Iris pigment epithelial cell (primary cell): ENCODE measurements at places on chromosomes 3 and 15.

DNA sequence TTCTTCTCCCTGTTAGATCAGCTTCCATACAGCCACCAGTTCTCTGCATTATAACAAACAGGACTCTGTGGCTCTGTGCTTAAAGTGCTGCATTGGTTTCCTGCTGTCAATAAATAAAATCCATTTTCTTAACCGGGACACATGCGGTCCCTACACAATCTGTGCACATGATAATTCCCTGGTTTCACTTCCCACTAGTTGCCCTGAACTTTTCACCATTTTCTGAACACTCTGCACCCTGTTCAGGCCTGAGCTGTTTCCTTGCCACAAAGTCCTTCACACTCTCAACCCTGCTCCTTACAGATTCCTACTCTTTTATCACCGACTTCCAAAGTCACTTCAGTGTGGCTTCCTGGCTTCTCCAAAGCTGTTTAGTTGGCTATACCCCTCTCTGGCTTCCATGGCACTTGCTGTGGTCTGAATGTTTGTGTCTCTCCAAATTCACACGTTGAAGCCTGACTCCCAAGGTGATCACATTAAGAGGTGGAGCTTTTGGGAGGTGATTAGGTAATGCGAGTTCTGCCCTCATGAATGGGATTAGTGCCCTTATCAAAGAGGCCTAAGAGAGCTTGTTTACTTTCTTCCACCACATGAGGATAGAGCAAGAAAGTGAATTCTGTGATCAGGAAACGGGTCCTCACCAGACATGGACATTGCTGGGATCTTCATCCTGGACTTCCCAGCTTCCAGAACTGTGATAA, 233.4 kb downstream of the CHST2 start:
- no peak for DNase-seq

DNA sequence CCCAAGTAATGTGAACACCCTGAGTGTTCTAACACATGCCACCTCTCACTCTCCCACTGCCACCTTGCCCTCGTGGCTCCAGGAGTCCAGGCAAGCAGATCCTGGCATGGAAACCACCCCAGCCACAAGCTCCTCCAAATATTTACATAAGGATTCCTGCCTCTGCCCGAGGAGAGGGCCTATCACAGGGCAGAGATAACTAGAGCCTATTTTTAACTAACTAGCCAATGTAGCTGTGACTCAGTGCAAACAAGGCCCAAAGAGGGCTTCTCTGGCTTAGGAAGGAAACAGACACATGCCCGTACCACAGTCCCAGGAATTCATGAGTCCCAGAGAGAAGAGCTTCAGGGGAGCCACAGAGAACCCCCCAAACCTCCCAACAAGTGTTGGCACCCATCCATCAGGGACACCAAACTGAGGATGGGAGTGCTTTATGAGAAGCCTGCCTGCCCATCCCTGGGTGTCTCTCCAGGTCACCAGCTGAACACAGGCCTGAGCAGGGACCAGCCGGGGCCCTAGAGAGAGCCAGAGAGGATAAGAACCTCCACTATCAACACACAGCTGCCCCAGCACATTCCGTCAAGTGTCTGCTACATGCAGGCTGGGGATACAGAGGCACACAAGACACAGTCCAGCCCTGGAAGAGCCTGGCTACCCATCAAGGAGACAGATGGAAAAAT, 9.2 kb downstream of the FYCO1 start:
- peak; percentile 81 for DNase-seq

DNA sequence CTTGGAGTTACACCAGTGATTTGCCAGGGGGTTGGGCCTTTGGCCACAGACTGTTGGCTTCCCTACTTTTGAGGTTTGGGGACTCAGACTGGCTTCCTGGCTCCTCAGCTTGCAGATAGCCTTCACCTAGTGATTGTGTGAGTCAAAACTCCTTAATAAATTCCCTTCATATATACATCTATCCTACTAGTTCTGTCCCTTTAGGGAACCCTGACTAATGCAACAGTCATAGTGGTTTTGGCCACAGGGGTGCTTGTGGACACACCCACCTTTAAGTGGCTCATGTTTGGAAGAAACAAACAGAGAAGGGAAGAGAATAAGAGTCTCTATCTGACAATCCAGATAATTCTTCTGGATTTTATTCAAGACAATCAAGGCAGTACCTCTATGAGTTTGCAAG, 457.7 kb downstream of the EPHA3 start:
- no peak for DNase-seq

- no peak for DNase-seq
These were observed 29.2 kb downstream of the ILDR1 start for GRCh38 chr3:121992601-121993560.

DNA sequence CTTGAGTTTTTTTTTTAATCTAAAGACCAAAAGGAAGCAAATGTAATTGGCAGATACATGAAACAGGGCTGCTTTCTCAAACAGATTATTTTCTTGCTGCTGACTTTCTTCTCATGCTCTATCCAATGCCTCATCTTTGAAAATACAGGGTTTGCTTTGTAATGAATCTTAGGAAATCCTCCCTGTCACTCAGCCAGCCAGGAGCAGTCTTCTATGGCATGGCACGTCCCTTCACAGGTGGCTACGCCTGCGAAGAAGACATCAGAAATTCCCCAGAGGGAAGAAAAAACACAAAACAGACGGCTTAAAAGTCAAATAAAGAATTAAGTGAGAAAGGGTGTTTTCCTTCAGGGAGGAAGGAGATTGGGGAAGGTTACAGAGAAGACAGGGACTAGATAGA, 242.5 kb downstream of the IGSF11 start:
- DNase-seq, result no peak

GRCh38 chr3:123757281-123757940, 126.7 kb downstream of the MYLK start:
- DNase-seq, result no peak

DNA sequence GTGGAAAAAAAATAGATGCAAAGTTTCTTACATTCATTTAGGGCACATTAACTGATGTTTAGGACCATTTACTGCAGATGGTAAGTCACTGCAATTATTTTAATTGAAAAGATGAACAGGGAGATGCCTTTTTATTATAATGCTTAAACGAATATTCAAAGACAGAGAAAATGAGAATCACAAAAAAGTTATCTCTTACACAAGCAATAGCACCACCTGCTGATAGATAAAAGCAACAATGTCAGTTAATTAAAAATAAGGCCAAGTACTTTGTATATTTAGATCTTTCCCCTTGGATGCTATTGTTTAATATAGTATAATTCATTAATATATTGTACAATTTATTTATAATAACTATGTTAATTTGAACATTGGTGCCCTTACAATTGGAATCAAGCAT, 55.9 kb downstream of the IFT80 start:
- peak; percentile 20 for DNase-seq

- no peak for DNase-seq
These were observed 14.9 kb downstream of the PKM start for GRCh38 chr15:72216079-72216478.

DNA sequence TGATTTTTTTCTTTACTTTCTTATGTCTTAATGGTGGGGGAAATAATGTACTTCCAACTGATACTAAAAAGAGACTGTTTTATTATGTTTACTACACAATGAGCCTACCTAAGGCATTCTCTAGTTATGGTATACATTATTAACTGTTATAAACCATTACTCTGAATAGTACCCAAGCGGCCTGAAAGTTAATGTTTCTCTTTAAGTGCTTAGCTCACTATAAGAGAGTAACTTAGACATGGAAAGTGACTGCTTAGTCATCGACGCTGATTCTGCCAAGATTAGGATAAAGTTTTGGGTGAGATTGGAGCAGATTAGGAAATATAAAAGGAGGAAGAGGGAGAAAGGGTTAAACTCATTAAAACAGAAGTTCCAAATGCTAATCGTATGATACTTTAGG, 365.0 kb downstream of the NLGN1 start:
- no peak for DNase-seq

- no peak for DNase-seq
These were observed 44.7 kb downstream of the IFT57 start for GRCh38 chr3:108177536-108177935.

DNA sequence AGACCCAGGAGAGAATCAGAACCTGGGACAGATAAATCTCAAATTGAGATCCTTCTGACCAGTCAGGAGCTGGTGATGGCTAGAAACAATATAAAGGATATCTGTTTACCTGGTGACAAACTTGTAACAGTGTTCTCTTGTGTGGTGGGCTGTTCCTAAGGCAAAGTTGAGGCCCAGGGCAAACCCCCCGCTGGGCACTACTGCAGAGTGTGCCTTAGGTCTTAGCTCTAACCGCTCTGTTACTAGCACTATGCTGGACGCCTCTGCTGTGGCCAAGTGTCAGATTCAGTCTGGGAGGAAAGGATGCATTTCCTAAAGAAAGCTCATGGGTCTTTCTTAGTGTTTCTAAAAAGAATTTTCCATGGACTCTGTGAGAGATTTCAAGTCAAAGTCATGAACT, 146.5 kb upstream of the MEIS2 start:
- DNase-seq, result no peak

GRCh38 chr3:166123576-166123975, 286.4 kb upstream of the BCHE start:
- peak; percentile 23 for DNase-seq

DNA sequence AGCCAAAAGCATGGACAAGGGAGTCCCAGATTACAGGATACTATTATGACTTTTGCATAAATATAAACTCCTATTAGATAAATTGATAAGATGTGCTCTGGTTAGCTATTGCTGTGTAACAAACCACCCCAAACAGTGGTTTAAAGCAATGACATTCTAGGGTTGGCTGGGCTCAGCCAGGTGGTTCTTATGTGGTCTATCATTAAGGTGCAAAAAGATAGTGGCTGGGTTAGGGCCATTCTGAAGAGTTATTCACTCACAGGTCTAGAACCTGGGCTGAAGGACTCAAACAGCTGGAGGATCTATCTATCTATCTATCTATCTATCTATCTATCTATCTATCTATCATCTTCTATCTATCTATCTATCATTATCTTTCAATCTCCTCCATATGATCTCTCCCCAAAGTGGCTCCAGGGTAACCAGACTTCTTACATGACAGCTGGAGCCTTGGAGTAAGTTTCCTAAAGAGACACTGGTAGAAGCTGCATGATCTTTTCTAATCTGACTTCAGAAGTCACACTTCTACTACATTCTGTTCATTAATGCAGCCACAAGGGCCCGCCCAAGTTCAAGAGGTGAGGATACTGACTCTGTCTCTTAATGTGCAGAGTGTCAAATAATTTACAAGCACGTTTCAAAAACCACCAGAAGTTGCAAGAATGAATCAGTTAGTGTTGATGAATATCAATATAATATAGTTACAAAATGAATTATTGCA, 74.9 kb upstream of the XCR1 start:
- no peak for DNase-seq

DNA sequence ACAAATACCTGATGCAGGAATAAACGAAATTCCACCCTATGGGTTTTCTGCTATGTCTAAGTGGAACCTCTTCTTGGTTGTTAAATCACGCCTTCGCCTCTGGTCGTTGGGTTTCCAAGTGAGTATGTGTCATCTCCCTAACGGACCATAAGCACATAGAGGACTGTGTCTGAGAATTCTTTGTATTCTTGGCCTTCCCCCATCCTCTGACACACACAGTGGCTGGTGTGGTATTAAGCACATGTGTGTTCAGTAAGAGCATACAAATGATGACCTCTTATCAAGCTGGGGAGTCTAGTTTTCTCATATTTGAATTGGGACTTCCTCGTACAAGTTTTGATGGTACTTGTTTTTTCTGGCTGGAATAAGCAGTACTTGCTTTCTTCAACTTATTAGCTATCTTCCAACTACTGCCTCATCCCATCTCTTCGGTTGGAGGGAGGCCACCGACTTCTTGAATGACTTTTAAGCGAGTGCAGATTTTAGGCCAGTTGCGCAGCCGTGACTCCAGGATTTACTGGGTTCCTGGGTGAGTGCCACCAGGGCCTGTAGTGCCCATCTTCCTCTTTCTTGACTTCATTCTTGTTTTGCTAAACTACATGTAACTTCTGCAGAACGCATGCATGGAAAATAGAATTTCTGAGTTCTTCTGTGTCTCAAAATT, 240.2 kb downstream of the ADAMTS17 start:
- no peak for DNase-seq

DNA sequence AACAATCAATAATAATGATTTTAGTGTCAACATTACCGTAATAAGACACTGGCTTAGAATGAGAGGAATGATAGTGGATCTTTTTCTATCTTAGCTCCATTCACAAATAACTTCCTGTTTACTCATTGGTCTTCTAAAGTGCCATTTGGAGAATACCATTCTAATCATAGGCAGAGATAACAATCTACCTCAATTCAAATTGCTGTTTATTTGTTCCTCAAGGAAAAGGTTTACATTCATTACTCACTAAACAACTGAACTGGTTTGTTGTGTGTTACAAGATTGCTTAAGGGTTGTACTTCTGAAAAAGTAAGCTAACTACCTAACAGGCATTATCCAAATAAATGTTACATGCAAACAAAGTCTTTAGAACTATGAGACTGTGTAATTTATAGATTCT, 8.1 kb upstream of the PCOLCE2 start:
- no peak for DNase-seq

DNA sequence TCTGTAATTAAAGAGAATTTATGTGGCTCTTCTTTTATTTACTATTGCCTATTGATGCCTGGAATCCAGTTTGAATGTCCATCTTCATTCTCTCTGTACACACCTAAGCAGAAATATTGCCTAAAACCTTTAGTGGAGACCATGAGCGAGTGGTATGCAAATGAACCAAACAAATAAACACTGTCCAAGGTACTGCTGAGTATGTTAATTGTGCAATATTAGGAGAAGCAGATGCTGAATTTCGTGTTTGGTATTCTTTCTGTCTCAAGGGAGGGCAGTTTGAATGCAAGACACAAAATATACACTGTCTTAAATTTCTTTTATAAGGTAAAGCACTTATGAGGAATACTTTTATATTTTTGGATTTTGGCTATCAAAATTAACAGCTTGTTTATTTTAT, 440.9 kb downstream of the RBMS3 start:
- DNase-seq, result peak; percentile 15

- no peak for DNase-seq
These were observed 1.5 kb downstream of the IQSEC1 start for GRCh38 chr3:13071695-13072094.

DNA sequence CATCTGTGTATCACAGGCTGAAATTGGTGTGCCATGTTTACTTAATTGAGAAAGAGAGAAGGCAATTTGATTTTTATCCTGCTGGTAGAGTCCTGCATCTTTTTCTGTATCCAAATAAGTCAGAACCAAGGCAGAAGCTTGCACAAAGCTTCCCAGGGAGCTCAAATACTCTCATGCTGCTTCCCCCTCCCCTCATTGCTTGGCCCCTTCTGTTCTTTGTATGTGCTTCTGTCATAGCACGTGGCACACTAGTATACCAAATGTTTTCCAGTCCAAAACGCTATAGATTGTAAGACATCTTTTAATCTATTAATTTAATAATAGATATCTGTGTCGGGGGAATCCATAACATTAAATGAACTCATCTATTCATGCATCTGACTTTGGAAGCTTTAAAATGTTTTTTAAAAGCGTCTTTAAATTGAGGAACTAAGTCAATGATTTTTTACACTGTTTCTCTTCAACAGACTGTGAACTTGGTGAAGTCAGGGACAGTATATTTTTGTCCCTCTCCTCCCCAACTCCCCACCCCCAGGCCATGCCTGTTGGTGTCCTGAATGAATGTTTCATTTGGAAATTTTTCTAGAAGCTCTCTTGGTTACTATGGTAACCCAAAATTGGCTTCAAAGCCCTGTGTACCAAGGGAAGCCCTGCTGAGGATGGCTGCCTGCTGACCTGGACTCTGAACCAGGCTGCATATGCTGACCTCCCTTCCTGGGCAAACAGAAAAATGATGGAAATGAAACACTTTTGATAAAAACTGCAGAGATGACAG, 26.2 kb upstream of the SLC35G2 start:
- DNase-seq, result no peak

- DNase-seq, result no peak
These were observed 66.4 kb upstream of the RPL32 start for GRCh38 chr3:12907729-12908128.

- DNase-seq, result no peak
These were observed 379.0 kb upstream of the SGO1 start for GRCh38 chr3:20564966-20565365.
